Stimulated activated CD8-positive, alpha-beta memory T cell treated with anti-CD3 and anti-CD28 coated beads, Interleukin-12 subunit alpha, Interleukin-12 subunit beta, amount 100 ng/mL, for 4 hours (primary cell): ENCODE measurements at places on chromosomes 6 and 20.

DNA sequence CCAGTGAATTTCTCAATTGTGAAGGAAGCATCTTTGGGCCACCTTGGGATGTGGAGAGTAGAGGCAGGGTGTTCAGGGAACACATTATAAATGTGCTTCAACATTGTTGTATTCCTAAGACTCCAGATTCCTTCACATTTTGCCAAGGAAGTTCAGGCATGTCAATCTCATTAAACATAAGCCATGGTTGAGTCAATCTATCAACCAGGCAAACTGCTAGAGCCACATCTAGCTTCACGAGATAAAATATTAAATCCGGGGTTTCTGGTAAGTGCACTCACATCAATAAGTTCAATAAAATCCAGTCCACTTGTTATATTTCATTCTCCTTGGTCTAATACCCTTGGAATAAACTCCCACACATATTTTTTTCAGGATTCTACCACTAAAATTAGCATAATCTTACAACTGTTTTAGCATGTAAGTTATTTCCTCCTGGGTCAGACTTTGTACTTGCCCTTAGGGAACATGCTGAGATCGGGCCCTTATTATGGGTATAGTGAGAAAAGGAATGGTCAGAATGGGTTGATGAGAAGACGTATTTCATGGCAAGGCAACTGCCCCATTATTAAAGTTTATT, 93.6 kb downstream of the ADTRP start:
- no peak for DNase-seq

DNA sequence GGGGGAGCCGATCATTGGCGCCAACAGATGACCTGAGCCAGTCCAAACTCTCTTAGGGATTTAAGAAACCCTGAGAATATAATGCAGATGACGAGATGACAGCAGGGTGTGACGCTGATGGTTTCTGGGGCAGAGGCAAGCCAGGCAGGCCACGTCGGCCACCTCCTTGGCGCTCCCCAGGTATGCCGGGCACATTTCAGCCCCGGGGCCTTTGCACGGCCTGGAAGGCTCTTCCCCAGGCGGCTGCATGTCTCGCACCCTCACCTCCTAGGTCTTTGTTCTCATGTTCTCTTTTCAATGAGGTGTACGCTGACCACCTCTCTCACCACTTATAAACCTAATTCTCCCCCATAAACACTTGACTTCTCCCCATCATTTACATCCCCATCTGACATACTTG, 64.9 kb downstream of the RBM38 start:
- no peak for DNase-seq

DNA sequence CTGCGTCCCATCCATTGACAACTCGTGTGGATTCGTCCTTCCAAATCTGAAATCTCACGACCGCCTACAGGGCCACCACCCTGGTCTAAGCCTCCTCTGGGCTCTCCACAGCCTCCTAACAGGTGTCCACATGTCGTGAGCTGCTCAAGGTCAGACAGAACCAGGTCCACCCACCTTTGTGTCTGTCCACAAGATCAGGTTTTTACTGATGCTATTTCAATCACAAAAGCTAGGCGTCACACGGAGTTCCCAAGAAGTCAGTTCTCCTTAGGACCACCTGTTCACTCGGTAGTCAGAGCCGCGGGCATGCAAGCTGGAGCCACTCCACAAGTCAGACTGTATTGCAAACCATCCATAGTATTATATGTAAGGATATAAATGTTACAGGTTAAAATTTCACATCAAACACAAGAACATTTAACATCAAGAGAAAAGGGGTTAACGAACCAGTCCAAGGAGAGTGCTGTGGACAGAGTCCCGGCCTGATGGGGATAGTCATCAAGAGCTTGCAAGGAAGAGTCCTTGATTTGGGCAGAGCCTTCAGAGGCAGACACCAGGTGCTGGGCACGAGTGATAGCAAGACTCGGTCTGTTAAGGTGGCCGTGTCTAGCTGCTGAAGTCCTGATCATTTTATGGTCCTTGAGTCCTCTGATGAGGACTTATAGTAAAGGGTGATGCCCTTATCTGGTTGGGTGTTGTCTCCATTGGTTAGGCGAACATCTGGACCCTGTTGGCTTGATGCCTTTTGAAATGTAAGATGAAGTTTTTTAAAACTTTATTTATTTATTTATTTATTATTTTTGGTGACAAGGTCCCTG, 731 bp upstream of the DNPH1 start:
- no peak for DNase-seq

DNA sequence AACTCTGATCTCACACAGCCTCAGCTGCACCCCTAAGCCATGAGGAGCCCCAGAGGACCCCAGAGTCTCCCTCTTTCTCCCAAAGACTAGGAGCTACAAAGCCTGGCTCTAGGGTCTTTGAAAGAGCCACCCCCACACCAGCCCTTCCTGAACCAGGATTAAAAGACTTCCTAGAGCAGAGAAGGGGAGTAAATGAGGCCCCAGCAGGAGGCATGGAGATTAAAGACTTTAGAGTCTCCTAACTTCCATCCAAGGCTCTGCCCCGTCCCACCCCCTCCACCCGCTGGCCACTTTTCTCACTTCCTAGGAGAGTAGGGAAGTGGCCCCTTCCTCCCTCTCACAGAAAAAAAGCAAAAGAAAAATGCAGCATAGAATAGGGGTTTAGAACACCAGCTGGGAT, 1.7 kb downstream of the PREX1 start:
- no peak for DNase-seq

- DNase-seq = no peak
These were observed 43.9 kb downstream of the FILIP1 start for GRCh38 chr6:75449630-75450206.
